ENCODE measurements at places on chromosomes 13 and 19. TPM values are rescaled to one million over a fixed set of nuclear protein-coding genes. Genes with fewer than 3 reads are reported as not detected.

The TPRX1 gene
- not detected for polyA plus RNA-seq

The CYP2A7 gene
- polyA plus RNA-seq = not detected

The FAM216B gene
- polyA plus RNA-seq = not detected

The CATSPERD gene
- polyA plus RNA-seq = not detected

The CCDC70 gene
- polyA plus RNA-seq = not detected

GRCh38 chr19:58453743-58454142, 2.3 kb downstream of the ZNF324B start:
- DNase-seq = no peak
- no peaks in the 10 kb centered on the region for H3K27me3 ChIP-seq
- H3K4me1 ChIP-seq = no peaks in the 10 kb centered on the region
